ENCODE measurements at places on chromosomes 3 and 15.

DNA sequence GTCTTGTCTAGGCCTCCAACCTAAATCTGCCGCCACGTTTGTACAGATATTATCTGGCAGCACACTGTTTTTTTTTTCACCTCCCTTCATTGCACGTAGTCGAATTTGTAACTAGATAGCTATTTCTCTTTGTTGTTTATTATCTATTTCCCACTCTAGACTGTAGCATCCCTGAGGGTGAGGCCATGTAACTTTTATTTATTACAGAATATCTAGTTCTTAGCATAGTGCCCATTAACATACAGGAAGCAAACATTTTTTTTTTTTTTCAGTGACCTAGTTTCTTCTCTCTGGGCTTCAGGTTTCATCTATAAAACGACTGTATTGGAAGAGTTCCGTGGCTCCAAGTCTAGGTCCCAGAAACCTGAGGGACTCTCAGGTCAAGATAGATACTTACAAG lies 354.3 kb downstream of the FGF12 start:
- no peak for DNase-seq

DNA sequence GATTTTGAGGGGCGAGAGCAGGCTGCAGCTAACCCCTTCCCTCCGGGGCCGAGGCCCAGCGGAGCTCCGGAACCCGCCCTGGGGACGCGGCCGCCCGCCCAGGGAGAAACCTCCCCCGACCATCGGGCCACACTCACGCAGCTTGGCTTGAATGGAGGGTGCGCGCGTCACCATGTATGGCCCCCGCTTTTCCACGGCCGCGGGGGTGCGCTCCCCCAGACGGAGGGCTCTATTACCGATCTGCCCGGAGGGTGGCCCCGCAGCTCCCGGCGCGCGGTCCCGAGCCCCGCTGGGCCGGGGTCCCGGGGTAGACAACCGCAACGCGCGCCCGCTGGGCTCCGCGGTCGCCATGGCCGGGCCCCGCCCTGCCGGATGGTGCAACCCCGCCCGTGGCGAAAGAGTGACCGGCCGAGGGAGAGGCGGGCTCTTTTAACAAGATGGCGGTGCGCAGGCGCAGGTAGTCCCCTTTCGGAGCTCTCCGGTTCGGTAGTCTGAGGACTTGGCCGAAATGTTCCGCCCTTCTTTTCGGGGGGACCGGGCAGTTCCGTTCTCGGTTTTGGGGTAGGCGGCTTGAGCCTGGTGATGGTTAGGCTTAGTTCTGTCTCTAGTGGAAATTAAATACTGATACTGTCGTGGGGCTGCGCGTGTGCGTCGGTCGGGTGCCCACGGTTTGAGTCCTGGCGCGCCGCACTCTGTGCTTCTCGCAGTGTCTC lies at the start of gene FAM219B:
TSS of gene FAM219B (minus strand) at position 402 of the 713 bp plus-strand sequence. CDS start at position 351, 51 bp downstream.
- peak; percentile 51 for DNase-seq

- no peak for DNase-seq
Measured at GRCh38 chr3:143654906-143655305, 193.4 kb downstream of the SLC9A9 start.

GRCh38 chr3:10532939-10533736 lies 27.8 kb upstream of the ATP2B2 start:
- no peak for DNase-seq

DNA sequence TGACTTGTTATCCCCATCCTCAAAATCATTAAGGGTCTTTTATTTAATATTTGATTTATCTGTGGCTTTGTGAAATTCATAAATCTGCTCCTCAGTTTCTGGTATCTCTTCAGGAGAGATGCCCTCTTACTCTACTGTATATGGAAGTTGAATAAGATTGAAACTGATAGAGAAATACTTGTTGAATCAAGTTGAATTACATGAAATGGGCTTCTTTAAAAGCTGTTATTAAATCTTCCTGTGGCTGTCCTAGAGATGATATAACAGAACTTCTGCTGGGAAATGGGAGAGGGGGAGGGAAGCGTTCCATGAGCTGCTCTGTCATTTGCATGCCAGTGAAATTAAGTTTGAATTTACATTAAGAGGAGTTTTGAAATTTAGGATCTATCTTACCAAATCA lies 494.4 kb upstream of the TPRG1 start:
- DNase-seq: no peak

GRCh38 chr3:185555860-185556347 lies 3.5 kb upstream of the LIPH start:
- no peak for DNase-seq

DNA sequence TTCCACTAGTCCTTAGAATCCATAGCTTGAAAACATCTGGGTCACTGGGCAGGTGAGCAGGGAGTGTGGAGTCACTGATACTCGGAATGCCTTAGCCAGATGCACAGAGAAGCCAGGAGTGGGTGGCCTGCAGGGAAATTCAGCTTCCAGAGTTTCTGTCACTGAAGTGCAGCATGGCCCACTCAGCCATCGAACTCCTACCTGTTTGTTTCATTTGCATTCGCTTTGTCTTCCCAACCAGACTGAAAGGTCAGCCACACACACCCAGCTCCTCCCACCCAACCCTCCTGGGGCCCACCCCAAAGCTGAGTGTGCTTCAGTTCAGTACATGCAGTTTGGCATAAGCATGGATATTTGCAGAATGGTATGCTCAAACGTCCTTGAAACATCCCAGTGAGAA lies 124.5 kb upstream of the ATP10A start:
- DNase-seq: no peak

DNA sequence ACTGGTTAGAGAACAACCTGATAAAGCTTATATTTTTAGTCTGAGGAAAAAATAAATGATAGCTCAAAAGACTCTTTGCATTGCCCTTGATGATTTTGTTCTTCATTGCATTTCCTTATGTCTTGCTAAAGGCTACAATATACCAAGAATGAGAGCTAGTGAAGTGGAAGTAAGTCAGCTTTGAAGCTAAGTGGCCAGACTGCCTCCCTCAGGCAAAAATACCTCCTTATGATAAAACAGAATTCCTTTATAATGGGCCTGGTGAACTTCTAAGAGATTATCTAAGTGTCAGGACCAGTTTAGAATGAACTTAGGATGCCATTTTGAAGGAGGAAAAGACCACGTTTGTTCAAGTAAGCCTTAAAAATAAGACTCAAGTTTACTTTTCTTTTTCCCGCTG lies 678.4 kb downstream of the ROBO2 start:
- DNase-seq: no peak

- no peak for DNase-seq
Measured at GRCh38 chr3:178386880-178387279, 149.4 kb upstream of the KCNMB2 start.

GRCh38 chr3:64266983-64267382 lies 41.7 kb upstream of the PRICKLE2 start:
- DNase-seq: no peak

DNA sequence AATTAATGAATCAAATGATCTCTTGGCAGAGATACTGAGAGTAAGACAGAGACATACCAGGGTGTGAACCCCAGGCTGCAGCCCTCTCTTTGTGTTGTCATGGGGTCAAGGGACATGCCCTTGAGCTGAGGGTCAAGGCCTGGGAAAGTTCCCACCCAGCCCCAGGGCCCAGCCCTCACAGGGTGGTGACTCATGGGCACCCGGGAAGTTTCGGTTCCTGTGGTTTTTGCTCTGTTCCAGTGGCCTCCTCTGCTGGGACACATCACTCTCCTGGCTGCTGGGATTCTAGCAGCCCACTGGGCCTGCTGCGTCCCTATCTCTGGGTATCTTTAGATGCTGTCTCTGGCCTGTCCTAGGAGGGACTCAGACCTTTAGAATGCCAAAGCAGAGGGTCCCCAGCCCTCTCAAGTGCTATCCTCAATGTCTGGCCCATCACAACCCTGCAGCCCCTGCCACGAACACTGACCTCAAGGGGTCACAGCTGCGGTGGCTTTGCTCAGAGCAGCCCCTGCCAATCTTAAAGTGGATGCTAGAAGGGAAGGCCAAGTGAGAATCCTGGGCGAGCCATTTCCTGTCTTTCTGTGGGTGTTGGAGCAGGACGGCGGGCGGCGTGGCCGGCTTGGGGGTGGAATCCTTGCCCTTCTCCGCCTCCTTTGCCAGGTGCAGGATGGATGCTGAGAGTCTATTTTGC lies 148.4 kb upstream of the TLE3 start:
- peak; percentile 27 for DNase-seq

DNA sequence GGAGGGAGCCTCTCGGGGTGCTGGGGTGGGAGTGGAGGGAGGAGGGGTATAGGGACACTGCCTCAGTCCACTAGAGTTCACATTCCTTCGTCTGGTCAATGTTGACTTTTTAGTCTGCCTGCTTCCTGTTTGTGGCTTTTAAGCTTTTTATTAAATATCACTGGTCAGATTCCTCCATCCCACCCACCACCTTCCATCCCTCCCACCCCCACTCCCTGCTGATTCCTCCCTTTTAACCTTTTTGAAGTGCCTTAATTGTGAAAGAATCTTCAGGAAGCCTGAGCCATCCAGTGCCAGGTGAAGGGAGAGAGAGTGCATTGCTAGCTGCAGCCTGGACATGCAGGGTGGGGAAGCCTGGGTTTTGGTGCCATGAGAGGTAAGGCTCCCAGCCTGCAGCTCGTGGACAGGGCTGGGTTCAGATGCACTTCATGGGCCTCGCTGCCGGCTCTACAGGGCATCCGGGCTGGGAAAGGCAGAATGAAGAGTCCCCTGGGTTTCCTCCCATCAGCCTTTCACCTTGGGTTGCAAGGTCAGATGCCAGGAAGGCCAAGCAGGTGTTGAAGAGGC lies 105.9 kb downstream of the DNAJB8 start:
- no peak for DNase-seq

- no peak for DNase-seq
Measured at GRCh38 chr15:100980410-100981046, 61.4 kb downstream of the LRRK1 start.

- DNase-seq: no peak
Measured at GRCh38 chr15:99268431-99268830, 17.1 kb downstream of the LRRC28 start.

- DNase-seq: no peak
Measured at GRCh38 chr15:50854601-50855490, 53.6 kb upstream of the AP4E1 start.

- no peak for DNase-seq
Measured at GRCh38 chr3:32354362-32354778, 37.3 kb upstream of the CMTM7 start.

- no peak for DNase-seq
Measured at GRCh38 chr15:47652328-47652727, 65.0 kb upstream of the SEMA6D start.

DNA sequence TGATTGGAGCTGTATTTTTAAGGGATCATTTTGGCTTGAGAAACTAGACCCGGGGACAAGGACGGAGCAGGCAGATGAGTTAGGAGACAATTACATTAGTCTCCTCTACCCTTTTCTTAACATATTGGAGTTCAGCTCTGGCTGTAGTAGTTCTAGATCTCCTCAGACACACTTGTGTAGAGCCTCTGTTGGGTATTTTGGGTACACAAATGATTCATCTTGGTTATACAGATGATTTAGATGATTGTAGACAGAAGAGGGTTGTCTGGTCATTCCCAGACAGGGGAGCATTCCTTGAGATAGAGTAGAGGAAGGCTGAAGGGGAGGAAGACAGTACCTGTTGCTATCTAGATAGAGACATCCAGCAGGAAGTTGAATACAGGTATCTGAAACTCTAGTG lies 43.4 kb downstream of the CD86 start:
- DNase-seq: no peak

DNA sequence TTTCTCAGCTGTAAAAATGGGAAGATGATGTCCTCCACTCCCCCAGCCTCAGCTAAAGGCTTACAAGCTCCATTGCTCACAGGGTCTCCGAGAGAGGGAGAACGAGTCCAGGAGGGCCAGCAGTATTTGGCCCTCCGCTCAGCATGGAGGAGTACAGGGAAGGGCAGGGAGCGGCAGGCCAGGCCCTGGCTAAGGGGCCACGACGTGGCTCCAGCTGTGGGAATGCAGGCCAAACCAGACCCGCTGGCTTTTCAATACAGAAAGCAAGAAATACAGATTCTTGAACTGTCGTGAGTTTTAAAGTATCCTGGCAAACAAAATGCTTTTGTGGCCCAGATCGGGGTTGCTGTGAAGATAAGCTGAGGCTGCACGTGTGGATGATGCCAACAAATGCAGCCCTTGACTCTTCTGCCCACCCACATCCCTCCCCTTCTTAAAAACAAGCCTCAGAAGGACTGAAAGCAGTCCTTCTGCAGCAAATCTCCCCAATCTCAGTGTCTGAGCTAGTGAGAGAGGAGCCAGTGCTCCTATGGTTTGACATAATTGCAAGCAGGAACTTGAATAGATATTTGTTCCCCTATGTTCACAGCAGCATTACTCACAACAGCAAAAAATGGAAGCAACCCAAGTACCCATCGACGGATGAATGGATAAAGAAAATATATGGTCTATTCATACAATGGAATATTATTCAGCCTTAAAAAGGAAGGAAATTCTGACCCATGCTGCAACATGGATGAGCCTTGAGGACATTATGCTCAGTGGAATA lies 18.5 kb upstream of the FBLN2 start:
- DNase-seq: no peak

- no peak for DNase-seq
Measured at GRCh38 chr3:13768453-13768852, 111.4 kb downstream of the WNT7A start.

DNA sequence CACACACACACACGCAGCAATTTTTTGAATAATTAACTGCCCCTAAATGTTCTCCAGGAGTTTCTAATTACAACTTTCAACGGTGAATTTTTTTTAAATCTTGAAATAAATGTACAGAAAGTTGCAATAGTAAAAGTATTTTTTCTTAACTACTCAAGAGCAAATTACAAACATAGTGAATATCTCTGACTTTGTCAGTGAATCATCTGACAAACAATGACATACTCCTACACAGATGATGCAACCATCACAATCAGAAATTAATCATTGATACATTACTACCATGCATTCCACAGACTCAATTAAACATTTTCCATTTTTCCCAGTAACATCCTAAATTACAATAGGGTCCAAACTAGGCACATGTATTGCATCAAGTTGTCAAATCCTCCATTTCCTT lies 597.3 kb downstream of the NAALADL2 start:
- DNase-seq: no peak

GRCh38 chr15:51982013-51982769 lies 10.6 kb upstream of the LEO1 start:
- DNase-seq: no peak

DNA sequence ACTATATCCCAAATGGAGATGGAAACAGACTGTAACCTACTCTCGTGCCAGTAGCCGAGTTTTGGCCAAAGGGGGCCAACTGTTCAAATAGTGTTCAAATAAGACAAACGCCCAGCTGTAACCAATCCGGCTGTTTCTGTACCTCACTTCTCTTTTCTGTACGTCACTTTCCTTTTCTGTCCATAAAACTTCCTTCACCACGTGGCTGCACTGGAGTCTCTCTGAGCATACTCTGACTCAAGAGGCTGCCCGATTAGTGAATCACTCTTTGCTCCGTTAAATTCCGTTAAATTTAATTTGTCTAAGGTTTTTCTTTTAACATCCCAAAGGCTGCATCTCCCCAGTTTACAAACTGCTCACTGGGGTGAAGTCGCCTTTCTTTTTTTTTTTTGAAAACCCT lies 219.2 kb upstream of the P2RY1 start:
- no peak for DNase-seq
